AG08395 (cell line): ENCODE measurements at places on chromosomes 1 and 21.

DNA sequence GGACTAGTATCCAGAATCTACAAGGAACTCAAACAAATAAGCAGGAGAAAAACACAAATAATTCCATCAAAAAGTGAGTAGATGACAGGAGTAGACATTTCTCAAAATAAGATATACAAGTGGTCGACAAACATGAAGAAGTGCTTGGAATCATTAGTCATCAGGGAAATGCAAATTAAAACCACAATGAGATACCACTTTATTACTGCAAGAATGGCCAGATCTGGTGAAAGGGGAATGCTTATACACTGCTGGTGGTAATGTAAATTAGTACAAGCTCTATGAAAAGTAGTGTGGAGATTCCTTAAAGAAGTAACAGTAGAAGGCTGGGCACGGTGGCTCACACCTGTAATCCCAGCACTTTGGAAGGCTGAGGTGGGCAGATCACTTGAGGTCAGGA, 73.8 kb downstream of the POU2F1 start:
- DNase-seq = no peak

- no peak for DNase-seq
Observed at GRCh38 chr1:6209661-6210580, 4.0 kb downstream of the RNF207 start.

GRCh38 chr1:38558055-38558454, 301.5 kb downstream of the RRAGC start:
- DNase-seq = no peak

GRCh38 chr1:224080115-224080774, 33.7 kb upstream of the FBXO28 start:
- DNase-seq = peak; percentile 77

DNA sequence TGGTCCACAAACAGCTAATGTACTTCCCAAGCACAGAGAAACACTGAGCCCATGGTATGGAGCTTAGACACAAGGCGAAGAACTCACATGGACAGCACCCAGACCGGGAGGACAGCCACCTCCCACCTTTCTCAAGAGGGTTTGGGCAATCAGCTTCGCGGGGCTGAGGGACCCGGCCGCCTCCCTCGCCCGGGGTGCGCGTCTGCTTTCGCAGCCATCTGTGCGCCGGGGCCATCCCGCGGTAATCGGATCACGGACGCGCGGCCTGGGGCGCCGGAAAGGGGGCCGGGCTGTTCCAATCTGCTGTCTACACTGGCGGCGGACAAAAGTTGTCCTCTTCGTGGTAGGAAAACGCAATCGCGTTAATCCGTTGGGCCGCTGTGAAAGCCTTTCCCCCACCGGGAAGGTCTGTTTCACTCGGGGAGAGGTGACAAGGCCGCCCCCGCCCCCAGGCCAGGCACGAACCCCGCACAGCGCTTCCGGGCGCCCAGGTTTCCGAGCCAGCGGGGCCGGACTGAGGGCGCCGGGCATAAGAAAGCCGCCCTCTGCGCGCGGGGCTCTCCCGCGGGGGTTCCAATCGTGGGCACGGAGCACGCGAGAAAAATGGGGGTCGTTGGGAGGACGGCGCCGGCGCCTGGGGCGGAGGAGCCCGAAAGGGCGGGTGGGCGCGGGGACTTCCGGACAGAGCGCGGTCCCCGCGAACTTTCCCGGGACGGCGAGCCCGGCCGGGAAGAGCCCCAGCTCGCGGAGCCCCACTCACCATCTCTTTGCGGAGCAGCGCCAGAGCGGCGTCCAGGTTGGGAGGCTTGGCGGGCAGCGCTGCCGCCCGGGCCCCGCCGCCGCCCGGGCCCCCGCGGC, 664 bp downstream of the FAM89A start:
- DNase-seq = peak; percentile 56
